ENCODE measurements at places on chromosomes 4 and X.

DNA sequence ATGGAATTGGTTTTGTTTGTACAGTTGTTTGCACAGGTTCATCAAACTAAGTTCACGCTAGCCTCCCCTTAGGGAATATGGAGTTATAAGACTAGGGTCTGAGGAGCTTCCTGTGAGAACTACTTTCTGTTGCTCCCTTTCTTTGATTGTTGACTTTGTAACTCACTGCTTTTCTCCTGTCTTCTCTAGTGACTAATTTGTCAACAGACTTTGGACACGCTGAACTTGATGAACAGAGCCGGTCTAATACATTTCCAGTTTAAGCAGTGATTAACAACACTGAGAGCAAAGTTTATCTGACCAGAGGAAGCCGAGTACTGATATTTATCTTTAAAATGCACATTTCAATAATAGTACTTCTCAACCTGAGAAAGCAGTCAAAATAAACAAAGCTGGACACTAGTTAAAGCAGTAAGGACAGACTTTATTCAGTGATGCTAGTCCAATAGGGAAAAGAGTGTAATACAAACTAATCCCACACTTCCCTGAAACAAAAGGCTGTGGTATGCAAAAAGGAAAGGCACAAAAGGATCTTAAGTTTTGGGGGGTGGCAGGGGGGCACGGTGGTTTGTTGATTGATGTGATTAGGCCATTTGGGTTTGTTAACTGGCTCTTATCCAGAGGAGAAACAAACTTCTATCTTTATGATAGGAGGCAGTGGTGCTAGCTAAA lies 2.7 kb upstream of the NUDT9 start:
- H3K4me3 ChIP-seq: no peak overlapping the region
- DNase-seq: peak; percentile 73
- peak overlapping the region; percentile 49 for H3K27ac ChIP-seq
- H3K27me3 ChIP-seq: no peaks in the 10 kb centered on the region
- no peaks in the 10 kb centered on the region for H3K36me3 ChIP-seq

GRCh38 chr4:92136434-92136833 lies 167.3 kb upstream of the GRID2 start:
- H3K27ac ChIP-seq: no peak overlapping the region
- no peak overlapping the region for H3K4me3 ChIP-seq
- DNase-seq: no peak
- no peaks in the 10 kb centered on the region for H3K36me3 ChIP-seq
- H3K27me3 ChIP-seq: no peaks in the 10 kb centered on the region

GRCh38 chrX:56783450-56783831 lies 54.4 kb downstream of the NBDY start:
- H3K4me1 ChIP-seq: no peaks in the 10 kb centered on the region
- no peak for DNase-seq
- no peak overlapping the region for H3K27ac ChIP-seq
- no peaks in the 10 kb centered on the region for H3K27me3 ChIP-seq

DNA sequence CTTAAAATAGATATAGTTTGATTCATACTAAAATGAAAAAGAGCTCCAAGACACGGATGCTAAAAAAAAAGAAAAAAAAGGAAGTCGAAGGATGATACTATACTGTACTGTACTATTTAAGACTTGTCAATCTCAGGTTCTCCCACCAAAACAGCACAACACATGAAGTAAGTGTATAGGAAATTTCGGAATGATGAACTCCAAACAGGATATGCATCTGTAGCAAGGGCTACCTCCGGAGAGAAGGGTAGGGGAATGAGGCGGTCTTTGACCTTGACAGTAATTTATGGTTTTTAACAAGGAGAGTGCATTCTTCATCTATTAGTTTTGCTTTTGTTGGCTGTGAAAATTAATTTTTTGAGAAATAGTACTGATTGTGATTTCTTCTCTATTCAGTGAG lies 541 bp upstream of the FIP1L1 start:
- peak overlapping the region; percentile 87 for H3K4me3 ChIP-seq
- 0 out of 2 replicates have a peak, but pooled peaks cover under 1% of the 10 kb centered on the region for H3K36me3 ChIP-seq
- no peaks in the 10 kb centered on the region for H3K27me3 ChIP-seq
- H3K27ac ChIP-seq: no peak overlapping the region
- no peak for DNase-seq

DNA sequence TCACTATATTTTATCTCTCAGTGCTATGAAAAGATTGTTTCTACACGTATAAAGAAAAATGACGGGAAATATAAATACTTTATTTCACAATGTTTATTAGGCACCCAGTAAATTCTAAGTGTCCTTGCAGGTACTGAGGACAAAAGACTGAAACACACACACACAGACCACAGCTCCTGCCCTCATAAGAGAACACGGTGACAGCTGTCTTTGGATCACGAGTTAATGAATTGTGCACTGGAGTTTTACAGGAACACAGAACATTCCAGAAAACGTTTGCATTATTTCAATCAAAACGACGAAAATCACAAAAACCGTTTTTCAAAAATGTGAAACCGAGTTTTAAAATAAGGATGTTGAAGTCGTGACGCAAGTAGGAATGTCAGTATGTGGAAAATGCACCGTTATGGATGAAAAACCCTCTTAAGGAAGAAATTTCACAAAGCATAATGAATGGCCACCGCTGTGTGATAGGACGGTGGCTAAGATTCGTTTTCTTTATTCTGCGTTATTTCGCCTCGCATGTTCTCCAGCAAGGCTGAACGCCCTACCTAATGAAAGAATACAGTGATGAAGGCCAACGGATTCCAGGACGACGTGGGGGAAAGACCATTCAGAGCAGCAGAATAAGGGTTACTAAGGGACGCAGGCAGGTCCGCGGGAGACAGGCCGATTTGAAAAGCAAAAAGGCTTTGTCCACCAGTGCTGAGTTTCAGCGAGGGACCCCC lies 24.2 kb downstream of the FAM156A start:
- no peaks in the 10 kb centered on the region for H3K27me3 ChIP-seq
- H3K4me3 ChIP-seq: peak overlapping the region; percentile 87
- H3K36me3 ChIP-seq: no peaks in the 10 kb centered on the region

DNA sequence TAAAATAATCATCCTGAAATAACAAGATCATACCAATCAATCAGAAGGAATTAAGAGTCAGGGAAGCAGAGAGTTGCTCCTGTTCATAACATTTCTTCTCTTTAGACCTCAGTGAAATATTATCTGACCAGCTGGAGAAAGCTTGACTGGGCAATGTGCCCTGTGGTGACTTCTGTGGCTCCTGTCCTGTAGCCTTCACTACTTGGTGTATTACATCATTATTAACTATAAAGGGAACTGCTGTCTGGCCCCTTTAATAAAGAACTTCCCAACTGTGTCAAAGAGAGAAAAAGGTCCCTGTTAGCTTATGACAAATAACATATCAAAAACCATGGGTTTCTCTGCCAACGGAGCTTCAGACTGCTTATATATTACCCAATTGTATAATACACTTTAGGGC lies 18.0 kb downstream of the OPHN1 start:
- H3K27ac ChIP-seq: no peak overlapping the region
- peak; percentile 51 for DNase-seq
- no peak overlapping the region for H3K4me3 ChIP-seq
- peaks cover 42% of the 10 kb centered on the region for H3K4me1 ChIP-seq

- H3K4me1 ChIP-seq: peaks cover 5% of the 10 kb centered on the region
- peak within 1 kb of the TSS; percentile 87 for H3K4me3 ChIP-seq
- H3K27me3 ChIP-seq: no peaks in the 10 kb centered on the region
- no peaks in the 10 kb centered on the region for H3K36me3 ChIP-seq
- DNase-seq: peak; percentile 50
These were observed at the start of gene NBDY for GRCh38 chrX:56729152-56729850. TSS of gene NBDY (plus strand) at chrX:56729243. CDS start at chrX:56729354, 111 bp downstream.

- no peaks in the 10 kb centered on the region for H3K36me3 ChIP-seq
- no peaks in the 10 kb centered on the region for H3K27me3 ChIP-seq
- peak; percentile 12 for DNase-seq
- H3K4me3 ChIP-seq: no peak overlapping the region
These were observed 19.3 kb downstream of the CLTRN start for GRCh38 chrX:15645266-15645665.

GRCh38 chr4:143357161-143357845 lies 20.6 kb downstream of the GAB1 start:
- peak; percentile 93 for DNase-seq
- H3K36me3 ChIP-seq: no peaks in the 10 kb centered on the region
- H3K4me3 ChIP-seq: no peak overlapping the region
- no peaks in the 10 kb centered on the region for H3K27me3 ChIP-seq

- no peak overlapping the region for H3K27ac ChIP-seq
- no peak overlapping the region for H3K4me3 ChIP-seq
- no peak for DNase-seq
- no peaks in the 10 kb centered on the region for H3K27me3 ChIP-seq
These were observed 9.7 kb upstream of the SORCS2 start for GRCh38 chr4:7182616-7183015.

DNA sequence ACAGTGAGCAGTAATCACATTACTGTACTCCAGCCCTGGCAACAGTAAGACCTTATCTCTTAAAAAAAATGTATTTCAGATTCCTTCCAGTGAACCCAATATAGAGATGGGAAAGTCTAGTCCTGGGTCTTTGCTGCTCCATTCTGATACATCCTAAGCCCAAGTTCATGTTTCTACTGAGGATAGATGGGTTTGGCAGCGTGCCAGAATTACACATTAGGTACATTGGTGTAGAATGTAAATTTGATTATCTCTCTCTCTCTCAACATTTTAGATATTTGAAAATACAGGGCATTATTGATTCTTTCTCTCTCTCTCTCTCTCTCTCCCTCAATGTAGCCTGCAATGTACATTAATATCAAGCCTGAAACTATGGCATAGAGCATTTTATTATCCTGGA lies 43.5 kb upstream of the ZNF330 start:
- H3K27me3 ChIP-seq: peaks cover 34% of the 10 kb centered on the region
- DNase-seq: no peak
- H3K27ac ChIP-seq: no peak overlapping the region
- no peaks in the 10 kb centered on the region for H3K4me1 ChIP-seq

Measured in PC-3 (cell line).